ENCODE measurements at places on chromosomes 7 and 10.

GRCh38 chr10:31028081-31028480 is 3.6 kb downstream of the ZNF438 start:
- no peak for DNase-seq

DNA sequence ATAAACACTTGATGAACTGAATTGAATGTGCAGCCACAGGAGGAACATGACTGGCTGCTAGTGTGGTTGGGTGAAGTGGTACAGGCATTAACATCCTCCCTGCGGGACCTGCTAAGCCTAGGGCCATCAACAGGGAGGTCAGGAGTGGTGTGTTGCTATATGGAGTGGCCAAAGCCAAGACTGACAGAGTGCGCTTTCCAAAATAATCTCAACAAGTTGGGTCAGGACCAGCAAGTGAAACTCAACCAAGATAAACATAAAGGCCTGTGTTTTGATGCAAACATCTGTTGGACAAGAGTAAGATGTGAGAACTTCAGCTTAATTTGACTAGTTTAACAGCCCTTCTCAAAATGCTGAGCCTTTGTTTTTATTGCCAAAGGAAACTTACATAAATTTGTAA is 97.7 kb downstream of the WDFY4 start:
- DNase-seq = no peak

- DNase-seq = no peak
These were observed 22.9 kb upstream of the TCF7L2 start for GRCh38 chr10:112926906-112927688.

DNA sequence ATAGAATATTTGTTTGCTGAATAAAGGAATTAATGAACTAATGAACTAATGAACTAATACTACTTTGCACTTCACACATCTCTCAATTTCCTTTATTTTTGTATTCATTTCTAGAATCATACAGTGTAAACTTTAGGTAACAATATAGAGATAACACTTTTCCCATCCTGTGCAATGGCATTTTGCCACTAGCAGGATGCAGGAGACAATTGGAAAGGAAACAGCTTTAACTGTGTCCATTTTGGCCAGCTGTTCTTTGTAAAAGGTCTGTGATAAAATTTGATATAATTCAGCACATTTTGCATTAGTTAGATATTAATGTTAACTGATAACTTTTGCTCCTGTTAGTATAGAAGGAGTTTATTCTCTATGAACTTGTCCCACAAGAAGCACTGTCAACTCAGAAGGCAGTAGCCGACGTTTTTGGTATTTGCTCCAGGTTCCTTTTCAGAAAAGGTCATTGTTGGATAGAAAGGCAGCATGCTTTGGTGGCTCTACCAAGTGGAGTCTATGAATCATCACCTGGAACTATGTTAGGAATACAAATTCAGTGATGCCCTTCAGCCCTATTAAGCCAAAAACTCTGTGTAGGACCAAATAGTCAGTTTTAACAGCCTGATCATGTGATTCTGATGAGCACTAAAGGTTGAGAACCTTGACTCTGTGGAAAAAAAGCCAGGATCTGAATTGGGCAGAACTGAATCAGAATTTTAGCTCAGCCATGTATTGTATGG is 86.6 kb downstream of the NRG3 start:
- no peak for DNase-seq

- no peak for DNase-seq
These were observed 114.0 kb downstream of the WDFY4 start for GRCh38 chr10:48798481-48799254.

DNA sequence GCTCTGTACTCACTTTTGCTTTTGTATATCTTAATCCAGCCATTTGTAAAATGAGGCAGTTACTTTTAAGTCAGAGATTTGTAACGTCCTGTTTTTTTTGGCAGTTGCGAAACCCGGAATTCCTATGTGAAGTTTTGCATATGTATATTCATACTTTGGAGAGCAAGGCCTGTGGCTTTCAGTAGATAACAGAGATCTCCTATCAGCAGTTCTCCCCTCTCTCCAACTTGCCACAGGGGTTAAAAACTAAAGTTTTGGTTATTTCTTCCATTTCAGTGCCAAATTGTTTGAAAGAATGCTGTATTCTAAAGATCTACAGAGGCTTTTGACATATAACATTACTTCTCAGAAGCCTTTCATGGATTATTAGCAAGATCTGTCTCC is 102.4 kb downstream of the EXOC4 start:
- no peak for DNase-seq

DNA sequence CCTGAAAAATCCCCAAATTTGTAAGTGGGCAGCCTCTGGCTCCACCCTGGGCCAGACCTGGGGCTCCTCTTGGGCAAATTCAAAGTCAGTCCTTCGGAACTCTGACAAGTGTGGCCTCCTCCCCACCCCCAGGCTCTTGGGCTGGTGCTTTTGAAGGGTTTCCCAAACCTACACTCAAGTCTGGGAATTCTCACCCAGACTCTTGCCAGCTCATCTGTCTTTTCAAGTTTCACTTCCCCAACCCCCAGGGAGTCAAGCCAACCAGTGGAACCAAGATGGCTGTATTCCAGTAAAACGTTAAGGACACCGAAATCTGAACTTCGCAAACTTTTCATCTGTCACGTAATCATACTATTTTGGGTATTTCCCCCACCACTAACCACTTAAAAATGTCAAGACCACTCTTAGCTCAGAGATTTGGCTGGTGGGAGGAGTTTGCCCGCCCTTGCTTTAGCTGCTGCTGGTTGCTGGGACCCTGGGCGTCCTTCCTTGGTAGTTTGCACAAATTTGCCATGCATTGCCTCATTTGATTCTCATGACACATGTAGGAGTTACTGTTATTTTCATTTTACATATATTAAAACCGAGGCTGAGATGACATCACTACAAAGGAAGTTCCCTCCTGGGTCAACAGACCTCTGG is 1.7 kb upstream of the MYO1G start:
- no peak for DNase-seq

DNA sequence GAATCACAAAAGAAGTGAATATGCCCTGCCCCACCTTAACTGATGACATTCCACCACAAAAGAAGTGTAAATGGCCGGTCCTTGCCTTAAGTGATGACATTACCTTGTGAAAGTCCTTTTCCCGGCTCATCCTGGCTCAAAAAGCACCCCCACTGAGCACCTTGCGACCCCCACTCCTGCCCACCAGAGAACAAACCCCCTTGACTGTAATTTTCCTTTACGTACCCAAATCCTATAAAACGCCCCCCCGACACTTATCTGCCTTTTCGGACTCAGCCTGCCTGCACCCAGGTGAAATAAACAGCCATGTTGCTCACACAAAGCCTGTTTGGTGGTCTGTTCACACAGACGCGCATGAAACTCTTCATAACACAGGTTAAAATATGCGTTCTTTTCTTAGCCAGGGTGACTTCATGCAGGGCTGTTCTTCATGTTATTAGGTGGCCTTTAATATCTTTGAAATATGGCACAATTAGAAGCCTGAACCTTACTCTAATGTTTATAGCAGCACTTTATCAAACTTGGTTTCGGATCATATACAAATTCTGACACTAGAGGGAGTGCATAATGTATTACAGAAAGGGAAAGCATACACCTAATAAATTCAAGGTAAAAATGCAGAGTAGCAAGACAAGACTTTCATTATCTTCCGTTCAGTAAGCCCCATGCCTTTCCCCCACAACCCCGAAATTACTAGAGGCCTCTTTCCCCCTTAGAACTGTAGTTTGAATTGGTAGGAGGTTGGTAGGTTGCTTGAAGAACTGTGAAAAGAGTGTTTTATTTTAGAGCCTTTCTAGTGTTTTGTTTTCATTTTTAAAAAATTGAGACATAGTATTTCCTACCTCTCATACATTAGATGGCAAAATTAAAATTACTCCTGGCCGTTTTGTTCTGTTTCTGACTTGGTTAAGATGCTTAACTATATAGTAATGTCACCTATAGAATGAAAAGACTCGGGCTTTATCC is 117.9 kb downstream of the NPY start:
- DNase-seq = no peak

- DNase-seq = no peak
These were observed 61.5 kb upstream of the RPA3 start for GRCh38 chr7:7779888-7780287.

DNA sequence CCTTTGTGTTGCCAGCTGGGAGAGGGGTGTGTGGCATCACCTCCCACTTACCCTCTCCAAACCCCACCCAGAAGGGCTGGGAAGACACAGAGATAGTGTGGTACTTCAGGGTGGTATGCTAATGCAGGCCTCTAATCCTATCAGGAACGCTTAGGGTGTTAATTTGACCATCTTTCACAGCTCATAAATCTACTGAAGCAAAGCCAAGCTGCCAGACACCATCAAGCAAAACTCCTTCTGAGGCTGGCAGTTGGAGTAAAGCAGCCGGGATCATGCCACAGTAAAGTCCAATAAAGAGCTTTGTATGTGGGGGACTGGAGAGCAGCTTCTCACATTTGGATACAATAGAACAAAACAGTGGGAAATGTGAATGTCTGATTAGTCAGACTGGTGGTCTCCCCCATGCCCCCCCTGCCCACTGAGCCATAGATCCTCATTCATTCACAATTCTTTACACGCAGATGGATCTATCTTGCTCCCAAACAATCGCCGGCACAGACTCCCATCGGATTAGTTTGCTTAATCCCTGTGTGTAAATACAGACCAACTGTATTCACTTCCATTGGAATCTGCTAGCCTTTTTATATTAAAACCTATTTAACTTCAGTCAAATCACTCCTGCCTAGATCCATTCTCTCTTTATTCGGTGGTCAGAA is 29.6 kb downstream of the FGFBP3 start:
- no peak for DNase-seq

GRCh38 chr7:133586253-133586652 is 333.4 kb downstream of the EXOC4 start:
- DNase-seq = no peak

DNA sequence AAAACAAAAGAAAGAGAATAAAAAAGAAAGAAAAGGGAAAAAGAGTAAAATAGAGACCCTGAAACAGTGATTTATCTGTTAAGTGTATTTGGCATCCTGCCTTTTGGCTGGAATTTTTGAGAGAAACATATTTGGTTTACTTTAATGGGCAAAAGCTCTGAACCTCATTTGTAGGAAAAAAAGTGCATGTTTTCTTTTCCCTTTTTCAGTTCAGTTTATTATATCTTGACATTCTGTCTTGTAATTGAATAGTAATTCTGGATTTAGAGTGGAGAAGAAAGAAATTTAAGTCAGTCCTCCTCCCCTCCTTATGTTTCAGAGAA is 69.5 kb downstream of the ARID5B start:
- no peak for DNase-seq

DNA sequence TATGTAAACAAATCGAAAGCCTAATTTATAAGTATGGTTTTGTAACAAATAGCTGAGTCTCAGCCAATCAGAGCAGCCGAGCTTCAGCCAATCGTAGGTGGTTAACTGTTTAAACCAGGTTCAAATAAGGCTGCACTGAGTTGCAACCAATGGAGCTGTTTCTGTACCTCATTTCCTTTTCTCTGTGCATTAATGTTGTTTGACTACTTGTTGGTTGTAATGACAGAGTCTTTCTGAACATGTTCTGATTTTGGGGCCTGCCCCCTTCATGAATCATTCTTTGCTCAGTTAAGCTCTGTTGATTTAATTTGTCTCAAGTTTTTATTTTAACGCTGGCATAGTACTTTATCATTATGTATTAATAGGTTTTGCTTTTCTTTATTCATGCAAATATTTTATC is 14.6 kb downstream of the OTUD1 start:
- DNase-seq = no peak

DNA sequence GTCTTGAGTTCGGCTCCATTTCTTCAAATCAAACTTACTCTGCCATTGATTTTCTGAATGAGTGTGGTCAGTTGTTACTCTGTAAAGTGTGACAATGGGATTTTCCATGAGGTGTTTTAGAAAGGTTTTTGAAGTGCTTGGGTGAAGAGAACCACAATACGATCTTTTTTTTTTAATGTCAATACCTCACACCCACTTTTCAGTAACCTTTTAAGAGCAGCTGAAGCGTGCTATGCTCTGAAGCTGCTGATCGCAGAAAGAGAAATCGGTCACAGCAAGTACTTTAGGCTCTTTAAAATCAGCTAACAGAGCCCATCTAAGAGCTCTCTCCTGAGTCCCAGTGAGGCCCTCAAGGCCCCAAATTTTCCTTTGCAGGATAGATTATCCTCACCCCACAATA is 34.4 kb upstream of the YAE1 start:
- no peak for DNase-seq

GRCh38 chr10:126021833-126022500 is 125.6 kb downstream of the FANK1 start:
- no peak for DNase-seq

DNA sequence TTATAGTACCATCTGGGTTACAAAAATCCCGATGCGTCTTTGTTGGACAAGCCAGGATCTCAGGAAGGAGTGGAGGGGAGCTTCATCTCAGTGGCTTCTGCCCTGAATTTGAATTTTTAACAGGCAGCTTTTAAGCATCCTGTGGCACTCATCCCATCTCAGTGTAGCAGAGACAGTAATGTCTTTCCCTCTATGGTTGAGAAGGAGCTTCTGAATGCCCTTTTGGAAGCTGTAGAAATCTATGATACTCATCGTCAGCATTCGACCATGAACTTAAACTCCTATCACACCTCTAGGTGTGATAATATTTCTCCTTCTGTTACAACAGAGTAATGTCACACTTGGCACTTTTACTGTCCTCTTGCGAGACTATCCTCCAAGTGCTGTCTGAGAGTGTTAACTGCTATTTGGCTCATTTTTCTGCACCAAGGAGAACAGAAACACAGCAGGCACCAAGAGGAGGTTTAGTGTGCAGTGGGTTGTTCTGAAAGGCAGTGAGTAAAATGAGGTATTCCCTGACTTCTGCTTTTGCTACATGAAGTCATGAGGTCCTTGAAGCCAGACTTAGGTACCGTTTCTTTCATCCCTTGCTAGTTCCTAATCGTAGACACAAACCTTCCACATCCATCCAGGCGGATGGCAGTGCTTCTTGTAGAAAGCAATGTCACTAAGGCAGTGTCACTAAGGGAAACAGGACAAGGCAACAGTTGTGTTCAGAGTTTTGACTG is 177.4 kb downstream of the CELF2 start:
- DNase-seq = no peak

- DNase-seq = no peak
These were observed 10.4 kb downstream of the YKT6 start for GRCh38 chr7:44211126-44211675.

GRCh38 chr10:49611816-49612512 is 1.9 kb downstream of the SLC18A3 start:
- DNase-seq = no peak

- DNase-seq = no peak
These were observed 1.9 kb downstream of the SYPL1 start for GRCh38 chr7:106110238-106110560.

DNA sequence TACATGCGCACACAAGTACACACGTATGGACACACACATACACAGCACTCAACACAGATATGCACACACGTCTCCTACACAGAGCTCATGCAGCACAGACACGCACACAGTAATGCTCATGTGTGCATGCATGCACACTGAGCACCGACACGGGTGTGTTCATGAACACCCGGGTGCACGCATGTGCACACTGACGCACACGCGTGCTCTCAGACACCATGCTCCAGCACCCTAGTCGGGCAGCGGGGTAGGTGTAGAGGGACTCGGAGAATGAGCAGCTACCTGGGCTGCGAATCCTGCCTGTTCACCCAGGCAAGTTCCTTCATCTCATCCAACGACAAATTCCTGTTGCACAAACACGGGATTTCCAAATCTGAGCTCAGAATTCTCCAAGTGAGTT is 184.7 kb downstream of the MAD1L1 start:
- DNase-seq = no peak

Data from stimulated activated CD4-positive, alpha-beta T cell treated with anti-CD3 and anti-CD28 coated beads, Interleukin-1b, Interleukin-23, amount 100 ng/mL, for 1 hour (primary cell).